Stimulated activated CD8-positive, alpha-beta memory T cell treated with anti-CD3 and anti-CD28 coated beads, Interleukin-4, amount 100 ng/mL, for 1 hour (primary cell): ENCODE measurements at places on chromosomes 13 and 19.

- DNase-seq: peak; percentile 87
Measured at GRCh38 chr19:12793290-12794195, 2.3 kb downstream of the JUNB start.

- DNase-seq: no peak
Measured at GRCh38 chr13:62137629-62138405, 722.2 kb upstream of the PCDH20 start.

GRCh38 chr13:35920816-35921215 lies 210.4 kb downstream of the DCLK1 start:
- DNase-seq: no peak

DNA sequence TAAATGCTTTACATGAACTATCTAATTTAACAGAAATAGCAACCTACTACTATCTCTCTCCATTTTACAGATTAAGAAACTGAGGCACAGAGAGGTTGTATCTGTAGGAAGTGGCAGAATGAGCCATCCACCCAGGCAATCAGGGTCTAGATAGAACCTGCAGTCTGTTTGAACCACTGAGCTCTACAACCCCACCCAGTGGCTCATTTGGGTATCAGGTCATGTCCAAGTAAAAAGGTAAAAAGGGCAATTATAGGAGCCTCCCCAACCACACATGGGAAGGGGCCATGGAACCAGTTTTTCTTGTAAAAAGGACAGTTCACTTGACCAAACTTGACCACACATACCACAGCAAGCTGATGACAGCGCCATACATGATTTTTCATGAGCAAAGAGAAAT lies 92.9 kb upstream of the SGCG start:
- no peak for DNase-seq

- no peak for DNase-seq
Measured at GRCh38 chr19:56106993-56107392, 14.1 kb downstream of the ZNF787 start.

GRCh38 chr19:48175578-48175977 lies 5.1 kb downstream of the ZSWIM9 start:
- no peak for DNase-seq

GRCh38 chr13:106433066-106433465 lies 102.4 kb downstream of the EFNB2 start:
- no peak for DNase-seq

GRCh38 chr19:45223879-45224278 lies 21.3 kb downstream of the EXOC3L2 start:
- DNase-seq: no peak
